Activated CD4-positive, alpha-beta T cell treated with anti-CD3 and anti-CD28 coated beads, Interleukin-2, amount 50 U/mL, for 16 hours (primary cell): ENCODE measurements at places on chromosomes 1 and 21.

- no peak for DNase-seq
Measured at GRCh38 chr21:39961251-39961650, 94.0 kb downstream of the PCP4 start.

DNA sequence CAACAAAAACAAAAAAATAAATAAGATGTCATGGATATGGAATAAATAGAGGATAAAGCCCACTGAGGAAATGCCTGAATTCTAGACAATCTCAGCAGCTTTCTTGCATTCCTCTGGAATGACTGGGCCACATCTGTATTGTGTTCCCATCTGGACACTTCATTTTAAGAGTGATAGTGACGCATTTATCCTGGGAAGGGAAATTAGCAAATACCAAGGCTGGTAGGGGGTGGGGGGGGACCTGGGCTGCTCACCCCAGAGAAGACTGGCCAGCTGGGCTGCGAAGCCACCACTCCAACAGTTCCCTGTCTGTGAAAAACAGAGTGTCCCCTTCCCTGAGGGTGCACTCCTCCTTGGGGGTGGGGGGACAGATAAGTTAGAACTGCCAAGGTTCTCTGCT lies 106.3 kb downstream of the HIVEP3 start:
- DNase-seq: no peak

DNA sequence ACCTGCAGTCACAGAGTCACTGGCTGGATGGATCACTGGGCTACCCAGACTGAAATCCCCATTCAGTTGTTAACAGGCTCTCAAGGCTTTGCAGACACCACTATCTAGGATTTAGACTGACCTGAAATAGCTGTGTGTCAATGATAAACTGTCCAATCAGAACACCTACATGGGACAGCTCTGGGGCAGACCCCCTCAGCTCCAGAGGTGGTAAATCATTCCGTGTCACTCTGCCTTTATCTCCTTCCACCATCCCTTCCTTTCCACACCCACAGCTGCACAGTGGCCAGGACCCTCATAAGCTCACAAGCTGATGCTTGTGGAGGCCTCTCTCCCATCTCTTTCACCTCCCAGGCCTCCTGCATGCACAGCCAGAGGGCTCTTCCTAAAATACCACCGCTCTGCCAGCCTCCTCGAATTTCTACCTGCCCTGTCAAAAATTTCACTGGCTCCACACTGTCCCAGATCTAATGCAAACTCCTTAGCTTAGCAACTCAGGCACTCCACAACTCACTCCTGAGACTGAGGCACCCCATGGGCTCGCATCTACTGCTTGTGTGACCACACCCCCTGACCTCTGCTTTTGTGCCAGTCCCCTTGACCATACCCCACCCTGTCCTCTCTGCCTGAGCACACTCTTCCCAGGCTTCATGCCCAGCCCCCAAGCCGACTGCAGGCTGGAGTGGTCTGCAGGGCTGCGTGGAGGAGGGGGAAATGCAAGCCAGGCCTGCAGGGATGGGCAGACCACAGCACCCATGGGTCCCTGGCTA lies 5.8 kb downstream of the CAPZB start:
- DNase-seq: no peak

- peak; percentile 48 for DNase-seq
Measured at GRCh38 chr1:45393718-45394302, 53.6 kb upstream of the MUTYH start.

- no peak for DNase-seq
Measured at GRCh38 chr1:60864722-60865121, 217.6 kb upstream of the NFIA start.

DNA sequence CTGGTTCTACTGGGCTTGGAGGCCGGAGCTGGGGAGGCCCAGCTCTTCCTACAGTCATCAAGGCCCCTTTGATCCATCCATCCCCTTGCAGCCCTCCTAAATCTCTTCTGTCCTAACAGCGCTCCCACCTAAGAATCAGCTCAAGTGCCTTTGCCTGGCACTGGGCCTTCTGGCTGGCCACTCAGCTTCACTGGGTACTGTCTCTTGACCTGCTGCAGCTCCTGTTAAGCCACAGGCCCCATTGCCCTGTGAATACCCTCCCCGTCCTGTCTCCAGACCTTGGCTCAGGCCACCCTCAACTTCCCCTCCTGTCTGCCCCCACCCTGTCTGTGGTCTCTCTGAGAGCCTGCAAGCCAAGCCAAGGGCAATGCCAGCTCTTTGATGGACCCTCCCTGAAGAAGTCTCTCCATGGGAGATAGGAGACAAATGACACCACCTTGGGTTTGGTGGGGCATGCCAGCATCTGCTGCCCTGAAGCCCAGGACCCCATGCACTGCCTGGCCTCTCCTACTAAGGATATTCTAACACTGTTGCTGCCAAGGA lies 27.3 kb downstream of the FAM151A start:
- no peak for DNase-seq
